Aortic smooth muscle cell (primary cell): ENCODE measurements at places on chromosomes 4 and X. TPM values are rescaled to one million over a fixed set of nuclear protein-coding genes. Genes with fewer than 3 reads are reported as not detected.

Gene KCNE5
- 0.25 and 0.40 TPM in 2 replicates for total RNA-seq

Gene WNK3
- total RNA-seq = 0.12 and 0.26 TPM in 2 replicates

Gene COL25A1
- total RNA-seq = 0.06 and 0.13 TPM in 2 replicates

Gene TEX13B
- not detected in 2 replicates for total RNA-seq

Gene KLKB1
- total RNA-seq = 0.19 and 0.26 TPM in 2 replicates

Gene HS3ST1
- total RNA-seq = 2.1 and 2.5 TPM in 2 replicates

Gene CXCL3
- 0.26 TPM in 1 of 2 replicates, not detected in the other for total RNA-seq

Gene PAGE5
- not detected in 2 replicates for total RNA-seq

Gene OTUD6A
- not detected in 2 replicates for total RNA-seq

Gene SPANXN5
- total RNA-seq = not detected in 2 replicates

Gene SMIM31
- total RNA-seq = not detected in 2 replicates

Gene MID2
- total RNA-seq = 12.0 and 12.9 TPM in 2 replicates

Gene GAGE12J
- total RNA-seq = not detected in 2 replicates

Gene IL13RA2
- 171 and 451 TPM in 2 replicates for total RNA-seq

Gene DOK7
- total RNA-seq = 0.13 and 0.19 TPM in 2 replicates

Gene AWAT2
- total RNA-seq = 0.06 and 0.13 TPM in 2 replicates
